ENCODE measurements at places on chromosomes 3 and 15.

DNA sequence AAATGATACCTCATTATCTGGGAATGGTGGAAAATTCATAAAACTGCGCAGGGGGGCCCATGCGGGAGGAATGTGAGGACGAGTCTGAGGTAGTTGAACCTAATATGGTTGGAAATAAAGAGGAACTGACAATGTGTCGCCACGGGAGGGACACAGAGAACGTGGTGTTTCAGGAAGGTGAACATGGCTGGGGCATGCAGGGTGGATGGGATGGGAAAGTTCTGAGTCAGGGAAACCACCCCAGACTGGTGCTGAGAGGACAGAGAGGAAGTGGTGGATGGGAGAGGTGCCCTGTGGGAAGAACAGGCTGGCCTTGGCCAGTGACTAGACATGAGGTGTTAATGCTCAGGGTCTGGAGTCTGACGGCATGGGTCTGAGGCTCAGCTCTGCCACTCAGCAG is 137.1 kb upstream of the WNT5A start:
- no peak for DNase-seq

DNA sequence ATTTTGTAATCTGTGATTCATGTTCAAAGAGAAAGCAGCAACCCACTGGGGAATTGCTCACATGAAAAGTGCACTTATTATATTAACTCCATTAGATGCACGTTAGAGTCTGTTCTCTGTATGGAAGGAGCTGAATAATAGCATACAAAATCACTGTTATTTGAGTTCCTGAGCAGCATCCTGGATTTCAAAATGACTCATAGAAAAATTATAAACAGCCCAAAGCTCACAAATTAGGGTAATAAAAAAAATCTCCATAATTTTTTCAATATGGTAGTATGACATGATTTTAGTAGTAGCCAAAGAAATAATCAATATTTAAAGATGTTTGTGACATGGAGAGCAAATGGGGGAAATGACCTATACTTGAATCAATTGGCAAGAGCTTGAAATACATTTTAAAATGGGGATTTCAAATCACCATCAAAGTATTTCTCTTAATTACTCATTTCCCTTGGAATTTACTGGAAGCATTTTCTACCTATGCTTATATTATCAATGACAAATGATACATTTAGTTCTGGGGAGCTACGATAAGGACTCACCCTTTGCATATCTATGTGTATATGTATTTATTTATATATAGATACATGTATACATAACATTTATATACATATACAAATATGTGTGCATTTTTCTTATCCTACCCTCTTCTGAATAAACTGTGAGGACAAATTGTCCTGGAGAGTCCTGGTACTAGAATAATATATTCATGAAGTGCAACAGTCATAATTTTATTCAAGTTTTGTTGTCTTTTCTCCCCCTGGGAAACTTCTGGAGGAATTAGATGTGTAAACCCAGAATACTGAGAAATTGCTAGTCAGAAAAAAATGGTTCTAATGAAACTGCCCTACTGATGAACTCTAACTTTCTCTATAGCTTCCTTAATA is 116.3 kb downstream of the RPL22L1 start:
- no peak for DNase-seq

DNA sequence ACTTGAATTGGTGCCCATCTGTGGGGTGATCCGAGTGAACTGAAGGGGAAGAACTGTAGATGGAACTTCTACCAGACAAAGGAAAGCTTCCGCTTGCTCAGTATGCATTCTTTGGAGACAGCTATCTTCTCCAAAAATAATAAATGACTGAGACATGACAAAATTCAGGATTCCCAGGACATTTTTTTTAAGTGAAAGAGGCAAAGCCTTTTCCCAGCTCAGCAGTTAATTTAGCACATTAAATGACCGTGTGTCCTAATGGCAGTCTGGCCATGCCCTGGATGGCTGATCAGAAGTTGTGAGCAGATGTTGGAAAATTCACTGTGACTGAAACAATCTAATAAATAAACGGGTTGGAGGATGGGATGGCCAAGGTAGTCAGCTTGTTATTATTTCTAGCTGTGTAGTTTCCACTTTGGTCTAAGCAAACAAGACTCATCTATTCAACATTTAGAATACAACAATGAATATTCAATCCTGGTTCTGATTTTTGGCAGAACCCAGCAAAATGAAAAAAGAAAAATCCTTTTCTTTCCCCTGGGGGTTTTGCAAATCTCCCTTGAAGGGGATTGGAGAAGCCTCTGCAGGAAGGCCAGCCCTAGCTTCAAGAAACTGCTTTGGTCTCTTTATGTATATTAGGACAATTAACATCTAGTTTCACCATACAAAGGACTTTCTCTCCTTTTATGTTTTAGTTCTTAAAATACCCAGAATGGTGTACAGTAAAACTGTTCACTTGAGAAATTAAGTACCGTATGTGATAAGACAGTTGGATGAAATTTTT is 540.9 kb upstream of the MDFIC2 start:
- no peak for DNase-seq

- no peak for DNase-seq
Observed at GRCh38 chr3:36792342-36792741, 28.0 kb upstream of the DCLK3 start.

- no peak for DNase-seq
Observed at GRCh38 chr3:46712191-46713049, 5.2 kb downstream of the PRSS50 start.

GRCh38 chr15:47974724-47975123 is 146.1 kb upstream of the SLC24A5 start:
- DNase-seq, result no peak

DNA sequence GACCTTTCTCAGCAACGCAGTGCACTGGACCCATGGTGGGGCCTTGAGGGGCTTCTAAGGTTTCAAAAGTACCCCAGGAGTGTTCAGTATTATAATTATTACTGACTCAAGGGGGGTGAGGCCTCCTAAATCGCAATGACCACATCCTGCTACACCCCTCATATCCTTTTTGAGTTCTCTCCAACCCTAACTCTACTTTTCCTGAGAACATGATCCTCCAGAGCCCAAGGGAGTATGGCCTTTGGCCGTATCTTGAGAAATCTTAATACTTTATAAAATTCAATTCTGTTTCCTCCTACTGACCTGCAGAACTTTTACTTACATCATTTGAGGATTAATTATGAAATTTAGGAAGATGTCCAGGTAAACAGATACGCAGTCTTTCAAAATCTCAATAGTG is 30.4 kb upstream of the RARRES1 start:
- no peak for DNase-seq

DNA sequence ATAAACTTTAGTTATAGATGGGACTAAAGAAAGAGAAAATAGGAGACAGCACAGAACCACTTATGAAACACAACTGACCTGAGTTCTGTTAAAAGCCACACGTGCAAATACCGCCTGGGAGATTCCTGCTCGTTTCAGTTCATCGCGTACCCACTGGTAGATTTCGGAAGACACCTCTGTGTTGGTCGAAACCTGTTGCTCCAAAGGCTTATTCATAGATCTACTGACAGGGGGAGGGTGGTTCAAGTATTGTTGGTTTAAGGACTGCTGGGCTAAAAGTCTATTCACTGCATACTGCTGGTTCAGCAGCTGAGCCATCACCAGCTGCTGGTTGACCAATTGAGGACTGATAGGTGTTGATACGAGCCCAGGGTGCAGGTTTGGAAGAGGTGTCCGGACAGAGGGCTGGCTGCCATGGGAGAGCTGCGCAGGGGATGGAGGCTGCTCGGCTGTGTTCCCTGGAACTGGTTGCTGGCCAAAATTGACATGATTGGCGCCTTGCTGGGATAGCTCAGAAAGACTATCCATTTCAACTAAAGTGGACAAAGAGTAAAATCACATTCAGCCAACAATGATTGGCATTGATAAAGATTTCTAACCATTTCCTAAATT is 30.6 kb downstream of the SATB1 start:
- DNase-seq, result no peak

Measured in activated T-cell treated with anti-CD3 and anti-CD28 coated beads, Interleukin-2, amount 50 U/mL, for 1 hour (primary cell).